B cell (primary cell): ENCODE measurements at places on chromosomes 1 and 21. TPM values are rescaled to one million over a fixed set of nuclear protein-coding genes. Genes with fewer than 3 reads are reported as not detected.

DNA sequence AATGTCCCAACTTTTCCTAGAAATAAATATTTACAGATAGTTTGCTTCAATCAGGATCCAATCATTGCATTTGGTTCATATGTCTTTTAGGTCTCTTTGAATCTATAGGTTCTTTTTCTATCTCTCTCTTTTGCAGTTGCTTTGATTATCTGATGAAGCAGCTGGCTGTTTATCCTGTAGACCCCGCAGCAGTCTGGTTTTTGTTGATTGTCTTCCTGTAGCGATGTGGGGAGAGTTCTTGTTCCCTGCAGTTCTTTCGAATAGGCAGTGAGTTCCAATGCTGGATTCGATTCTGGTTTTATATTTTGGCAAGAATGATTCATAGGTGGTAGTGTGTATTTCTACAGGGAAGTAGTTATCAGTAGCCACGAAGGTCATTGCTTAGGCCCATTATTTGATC is 7.4 kb upstream of the MIXL1 start:
- no peak for DNase-seq

The PLA2G2F gene
- not detected in 2 replicates for total RNA-seq

- no peak for DNase-seq
Measured at GRCh38 chr1:229594227-229595008, 31.5 kb downstream of the TAF5L start.

GRCh38 chr1:78721136-78721535 is 71.5 kb downstream of the IFI44 start:
- no peak for DNase-seq

The LRRC38 gene
- total RNA-seq: not detected in 2 replicates

GRCh38 chr1:193111641-193112090 is 6.5 kb upstream of the GLRX2 start:
- no peak for DNase-seq
